Bronchus fibroblast of lung (primary cell): ENCODE measurements at places on chromosomes 4 and X. TPM values are rescaled to one million over a fixed set of nuclear protein-coding genes. Genes with fewer than 3 reads are reported as not detected.

The VCX2 gene
- not detected in 2 replicates for total RNA-seq

The PGRMC1 gene
- 195 and 220 TPM in 2 replicates for total RNA-seq

The CYP2U1 gene
- total RNA-seq = 5.2 and 7.1 TPM in 2 replicates

The GPR50 gene
- not detected in 2 replicates for total RNA-seq

The RTL5 gene
- total RNA-seq = 0.84 and 0.89 TPM in 2 replicates

The CT45A2 gene
- total RNA-seq = not detected in 2 replicates

The VGLL1 gene
- total RNA-seq = not detected in 2 replicates

The ASB12 gene
- 0.17 TPM in 1 of 2 replicates, not detected in the other for total RNA-seq

The ADH1C gene
- total RNA-seq = 0.34 and 1.5 TPM in 2 replicates

The INTS6L gene
- total RNA-seq = 1.8 and 1.9 TPM in 2 replicates

The MAB21L2 gene
- total RNA-seq = 0.15 and 0.67 TPM in 2 replicates

The CNGA1 gene
- under 0.01 TPM in 1 of 2 replicates, not detected in the other for total RNA-seq

The SYNPO2 gene
- total RNA-seq = 0.34 and 0.45 TPM in 2 replicates

The HHIP gene
- total RNA-seq = 3.0 and 3.9 TPM in 2 replicates

The IL3RA gene
- total RNA-seq = not detected in 2 replicates

The IQCM gene
- not detected in 2 replicates for total RNA-seq

The CTAG2 gene
- total RNA-seq = 2.4 and 2.7 TPM in 2 replicates

The HSFX1 gene
- total RNA-seq = 0.15 TPM in 1 of 2 replicates, not detected in the other

The CT45A10 gene
- total RNA-seq = not detected in 2 replicates

The NXF2B gene
- total RNA-seq = not detected in 2 replicates

The ITGB1BP2 gene
- 0.30 and 3.4 TPM in 2 replicates for total RNA-seq

The ATP1B4 gene
- not detected in 2 replicates for total RNA-seq

The NKX6-1 gene
- total RNA-seq = 2.7 and 2.9 TPM in 2 replicates

The DNAAF6 gene
- not detected in 2 replicates for total RNA-seq

The ERAS gene
- not detected in 2 replicates for total RNA-seq

The ARX gene
- not detected in 2 replicates for total RNA-seq

The NOA1 gene
- 19.0 and 19.2 TPM in 2 replicates for total RNA-seq

The CYLC1 gene
- total RNA-seq = not detected in 2 replicates

The GAGE2A gene
- not detected in 2 replicates for total RNA-seq

The PDGFRA gene
- 61.5 and 69.4 TPM in 2 replicates for total RNA-seq

The MGAT4D gene
- not detected in 2 replicates for total RNA-seq

The BMP15 gene
- total RNA-seq = not detected in 2 replicates

The TGIF2LX gene
- not detected in 2 replicates for total RNA-seq

The ODAPH gene
- total RNA-seq = not detected in 2 replicates

The PPP4R3C gene
- not detected in 2 replicates for total RNA-seq

The SPATA4 gene
- total RNA-seq = 0.17 and 1.5 TPM in 2 replicates

The PLAC1 gene
- total RNA-seq = 0.15 and 0.17 TPM in 2 replicates

The LANCL3 gene
- under 0.01 and 0.17 TPM in 2 replicates for total RNA-seq

The NFXL1 gene
- total RNA-seq = 5.6 and 6.4 TPM in 2 replicates

The ZFP92 gene
- total RNA-seq = 0.15 and 0.17 TPM in 2 replicates

The TMPRSS11A gene
- not detected in 2 replicates for total RNA-seq

The CDS1 gene
- total RNA-seq = under 0.01 and 0.34 TPM in 2 replicates

The JCHAIN gene
- not detected in 2 replicates for total RNA-seq

The TAF7L gene
- 0.17 and 0.30 TPM in 2 replicates for total RNA-seq

The RPL9 gene
- total RNA-seq = 3,865 and 4,772 TPM in 2 replicates

The PGRMC2 gene
- 10.1 and 12.1 TPM in 2 replicates for total RNA-seq

The AMBN gene
- total RNA-seq = not detected in 2 replicates

The NHSL2 gene
- total RNA-seq = 0.59 and 0.84 TPM in 2 replicates

The ZNF280C gene
- 3.1 and 4.4 TPM in 2 replicates for total RNA-seq

The HMX1 gene
- not detected in 2 replicates for total RNA-seq

The FAM9C gene
- total RNA-seq = not detected in 2 replicates

The MSX1 gene
- 0.74 and 1.5 TPM in 2 replicates for total RNA-seq

The PRDM8 gene
- total RNA-seq = 5.2 and 6.1 TPM in 2 replicates

The TEX13D gene
- total RNA-seq = not detected in 2 replicates

The DDIT4L gene
- total RNA-seq = 1.0 and 1.3 TPM in 2 replicates
